Mammary microvascular endothelial cell (primary cell): ENCODE measurements at places on chromosomes 12 and 14. TPM values are rescaled to one million over a fixed set of nuclear protein-coding genes. Genes with fewer than 3 reads are reported as not detected.

PAPOLA gene
- 72.9 and 74.2 TPM in 2 replicates for total RNA-seq

CRIP1 gene
- 9.3 and 15.8 TPM in 2 replicates for total RNA-seq

BMAL2 gene
- 29.8 and 33.0 TPM in 2 replicates for total RNA-seq

LGMN gene
- total RNA-seq: 53.2 and 55.3 TPM in 2 replicates

DDX11 gene
- total RNA-seq: 23.8 and 27.3 TPM in 2 replicates

MNAT1 gene
- 43.4 and 51.6 TPM in 2 replicates for total RNA-seq

PMEL gene
- total RNA-seq: 0.69 TPM in 1 of 2 replicates, not detected in the other

LUM gene
- total RNA-seq: not detected in 2 replicates

RNASE4 gene
- total RNA-seq: 4.2 and 9.5 TPM in 2 replicates

CYP27B1 gene
- 0.53 and 1.6 TPM in 2 replicates for total RNA-seq

RHOJ gene
- 20.3 and 24.3 TPM in 2 replicates for total RNA-seq

SOAT2 gene
- not detected in 2 replicates for total RNA-seq

SETD1B gene
- total RNA-seq: 3.3 and 4.9 TPM in 2 replicates

DBX2 gene
- total RNA-seq: not detected in 2 replicates

TEX22 gene
- not detected in 2 replicates for total RNA-seq

ACRBP gene
- total RNA-seq: 0.27 and 0.84 TPM in 2 replicates

TCL1B gene
- total RNA-seq: not detected in 2 replicates

LRRC43 gene
- 0.93 and 2.6 TPM in 2 replicates for total RNA-seq

MYO1H gene
- total RNA-seq: not detected in 2 replicates

LPAR5 gene
- total RNA-seq: not detected in 2 replicates

PRR4 gene
- total RNA-seq: 0.20 TPM in 1 of 2 replicates, not detected in the other

KRT5 gene
- total RNA-seq: not detected in 2 replicates

LAG3 gene
- total RNA-seq: 0.13 TPM in 1 of 2 replicates, not detected in the other

SPX gene
- not detected in 2 replicates for total RNA-seq

RASAL1 gene
- not detected in 2 replicates for total RNA-seq

TTC9 gene
- 0.05 TPM in 1 of 2 replicates, not detected in the other for total RNA-seq

ARHGAP5 gene
- 21.9 and 32.8 TPM in 2 replicates for total RNA-seq

AKAP3 gene
- total RNA-seq: 1.3 and 1.6 TPM in 2 replicates

RERG gene
- total RNA-seq: not detected in 2 replicates

MMP17 gene
- total RNA-seq: 14.0 and 16.0 TPM in 2 replicates

TPH2 gene
- 0.20 TPM in 1 of 2 replicates, not detected in the other for total RNA-seq

KLHL33 gene
- 0.34 TPM in 1 of 2 replicates, not detected in the other for total RNA-seq

FKBP3 gene
- total RNA-seq: 55.7 and 55.9 TPM in 2 replicates

RNF212B gene
- total RNA-seq: not detected in 2 replicates

KRT74 gene
- not detected in 2 replicates for total RNA-seq

SYCP3 gene
- total RNA-seq: not detected in 2 replicates

CMTM5 gene
- not detected in 2 replicates for total RNA-seq

C12orf54 gene
- total RNA-seq: not detected in 2 replicates

CD4 gene
- total RNA-seq: not detected in 2 replicates

CCDC196 gene
- total RNA-seq: not detected in 2 replicates

CAPZA3 gene
- not detected in 2 replicates for total RNA-seq

FSCB gene
- not detected in 2 replicates for total RNA-seq

RTL1 gene
- not detected in 2 replicates for total RNA-seq

ATXN7L3B gene
- total RNA-seq: 12.2 and 15.2 TPM in 2 replicates

FOXA1 gene
- 0.07 and 0.39 TPM in 2 replicates for total RNA-seq

APOLD1 gene
- 52.4 and 53.7 TPM in 2 replicates for total RNA-seq

NTS gene
- total RNA-seq: not detected in 2 replicates

ARMH4 gene
- 0.59 and 1.8 TPM in 2 replicates for total RNA-seq

KRT6A gene
- not detected in 2 replicates for total RNA-seq

PKP2 gene
- 1.3 and 1.9 TPM in 2 replicates for total RNA-seq

PRB2 gene
- total RNA-seq: not detected in 2 replicates
